ENCODE measurements at places on chromosomes 3 and 15. TPM values are rescaled to one million over a fixed set of nuclear protein-coding genes. Genes with fewer than 3 reads are reported as not detected.

DNA sequence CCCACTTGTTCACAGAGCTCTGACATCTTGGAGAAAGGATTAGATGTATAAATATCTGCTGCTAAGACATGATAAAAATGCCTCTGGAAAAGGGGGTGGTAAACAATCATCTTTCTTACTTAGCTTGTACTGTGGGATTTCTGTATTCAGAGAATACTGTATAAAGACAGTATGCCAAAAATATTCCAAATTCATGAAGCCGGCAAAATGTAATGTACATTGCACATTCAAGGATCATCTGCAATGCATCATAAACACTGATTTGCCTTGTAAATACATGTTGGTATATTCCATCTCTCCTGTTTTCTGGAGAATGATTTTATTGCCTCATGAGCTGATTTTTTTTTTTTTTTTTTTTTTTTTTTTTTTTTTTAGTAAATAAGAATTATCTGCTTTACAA is 355.3 kb downstream of the ROBO1 start:
- no peaks in the 10 kb centered on the region for H3K4me1 ChIP-seq
- H3K4me3 ChIP-seq, result no peak overlapping the region
- H3K36me3 ChIP-seq, result no peaks in the 10 kb centered on the region
- DNase-seq, result no peak

GRCh38 chr3:133747907-133748639 is 1.9 kb downstream of the TF start:
- DNase-seq, result no peak
- no peak overlapping the region for H3K27ac ChIP-seq
- H3K4me1 ChIP-seq, result no peaks in the 10 kb centered on the region
- no peaks in the 10 kb centered on the region for H3K36me3 ChIP-seq

ST3GAL6 gene
- total RNA-seq, result 2.2 TPM

- H3K4me3 ChIP-seq, result no peak overlapping the region
- no peaks in the 10 kb centered on the region for H3K4me1 ChIP-seq
Measured at GRCh38 chr15:60204131-60204885, 193.5 kb downstream of the ANXA2 start.

DNA sequence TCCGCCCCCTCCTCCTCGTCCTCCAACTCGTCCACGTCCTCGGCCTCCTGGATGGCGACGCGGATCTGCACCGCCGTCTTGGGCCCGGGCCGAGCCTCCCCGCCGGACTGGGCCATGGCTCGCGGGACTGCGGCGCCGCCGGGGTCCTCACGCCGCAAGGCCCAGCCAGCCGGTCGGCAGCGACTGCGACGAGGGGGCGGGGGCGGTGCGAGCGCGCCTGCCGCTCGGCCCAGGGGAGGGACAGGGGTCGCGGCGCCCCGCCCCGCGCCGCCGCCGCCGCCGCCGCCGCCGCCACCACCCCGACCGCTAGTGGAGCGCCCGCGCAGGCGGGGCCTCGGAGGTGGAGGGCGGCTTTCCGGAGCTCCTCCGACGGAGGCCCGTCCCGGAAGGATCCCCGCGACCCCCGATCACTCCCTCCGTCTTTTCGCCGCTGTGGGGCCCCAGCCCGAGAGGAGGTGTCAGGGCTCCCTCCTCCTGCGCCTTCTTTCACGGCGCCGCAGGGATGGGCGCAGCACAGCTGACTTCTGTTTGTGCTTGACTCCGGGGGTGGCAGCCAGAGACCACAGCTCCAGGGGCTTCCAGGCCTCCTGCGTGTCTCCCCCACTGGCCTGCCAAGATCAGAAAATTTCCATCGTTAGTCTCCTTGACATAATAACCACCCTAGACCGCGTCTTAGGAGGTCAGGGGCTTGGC is at the start of gene LARP6:
LARP6 (minus strand) TSS at position 185 of the 693 bp plus-strand sequence; CDS start at position 116, 69 bp downstream.
- H3K27me3 ChIP-seq, result peaks cover 58% of the 10 kb centered on the region
- peak; percentile 27 for DNase-seq
- H3K4me1 ChIP-seq, result peaks cover 7% of the 10 kb centered on the region
- H3K36me3 ChIP-seq, result no peaks in the 10 kb centered on the region
- H3K4me3 ChIP-seq, result peak within 1 kb of the TSS; percentile 61

Measured in transverse colon (tissue), 4 donors.